Right ventricle myocardium inferior (tissue), 1 donor: ENCODE measurements at places on chromosomes 4 and X.

DNA sequence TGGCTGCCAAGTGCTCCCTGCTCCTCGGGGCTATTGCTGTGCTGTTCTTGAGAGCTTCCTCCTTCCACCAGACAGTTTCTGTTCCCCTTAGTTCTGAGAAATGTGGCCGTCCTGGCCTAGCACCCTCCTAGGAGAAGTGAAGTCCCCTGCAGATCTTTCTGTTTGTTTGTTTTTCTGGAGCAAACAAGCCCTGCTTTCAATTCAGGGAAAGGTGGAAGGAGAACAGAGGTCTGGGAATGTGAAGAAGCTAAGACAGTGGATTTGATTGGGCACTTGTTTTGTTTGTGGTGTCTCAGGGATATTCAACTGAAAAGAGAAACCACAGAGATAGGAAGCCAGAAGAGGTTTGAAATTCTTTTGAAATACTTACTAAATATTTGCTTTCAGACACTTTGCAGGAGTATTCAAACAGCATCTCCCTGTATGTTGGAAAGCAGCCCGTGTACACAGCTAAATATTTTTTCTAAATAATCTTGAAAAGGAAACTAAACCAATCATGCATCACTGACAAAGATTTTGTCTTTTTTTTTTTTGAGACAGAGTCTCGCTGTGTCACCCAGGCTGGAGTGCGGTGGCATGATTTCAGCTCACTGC is 36.5 kb upstream of the PPM1K start:
- DNase-seq: no peak

DNA sequence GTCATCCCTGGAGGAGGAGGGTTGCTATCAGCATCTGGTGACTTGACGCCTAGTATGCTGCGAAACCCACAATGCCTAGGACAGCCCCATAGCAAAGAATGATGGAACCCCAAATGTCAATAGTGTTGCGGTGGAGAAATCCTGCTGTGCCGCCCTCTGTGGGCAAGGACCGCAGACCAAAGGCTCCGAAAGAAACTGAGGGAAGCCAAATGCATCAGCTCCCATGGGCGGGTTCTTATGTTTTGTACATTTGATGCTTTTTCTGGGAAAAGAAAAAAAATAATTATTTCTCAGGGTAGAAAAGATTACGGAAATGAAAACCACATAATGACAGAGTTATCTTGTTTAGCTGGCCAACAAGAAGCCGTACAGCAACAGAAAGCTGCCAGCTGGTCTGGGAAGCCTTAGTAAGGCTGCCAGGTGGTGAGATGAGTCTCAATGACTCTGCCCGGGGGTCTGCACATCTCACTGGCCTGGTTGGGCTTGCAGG is 95.0 kb upstream of the TBL1X start:
- DNase-seq: no peak

DNA sequence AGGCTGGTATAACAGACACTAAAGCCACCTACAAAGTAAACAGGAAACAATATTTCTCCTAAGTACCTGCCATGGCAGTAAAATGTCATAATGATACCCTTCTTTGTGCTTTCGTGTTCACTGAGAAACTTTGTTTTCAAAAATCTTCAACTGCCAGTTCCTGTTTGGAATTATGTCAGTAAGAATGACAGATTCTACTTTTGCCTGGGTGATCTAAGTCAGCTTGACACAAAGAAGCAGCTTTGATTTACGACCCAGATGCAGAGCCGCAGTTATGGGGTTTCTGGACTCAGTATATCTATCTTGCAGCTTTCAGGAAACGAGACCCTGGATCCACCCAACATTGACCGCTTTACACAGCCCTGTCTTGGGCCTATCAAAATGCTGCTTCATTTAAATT is 71.2 kb downstream of the SNX25 start:
- no peak for DNase-seq

DNA sequence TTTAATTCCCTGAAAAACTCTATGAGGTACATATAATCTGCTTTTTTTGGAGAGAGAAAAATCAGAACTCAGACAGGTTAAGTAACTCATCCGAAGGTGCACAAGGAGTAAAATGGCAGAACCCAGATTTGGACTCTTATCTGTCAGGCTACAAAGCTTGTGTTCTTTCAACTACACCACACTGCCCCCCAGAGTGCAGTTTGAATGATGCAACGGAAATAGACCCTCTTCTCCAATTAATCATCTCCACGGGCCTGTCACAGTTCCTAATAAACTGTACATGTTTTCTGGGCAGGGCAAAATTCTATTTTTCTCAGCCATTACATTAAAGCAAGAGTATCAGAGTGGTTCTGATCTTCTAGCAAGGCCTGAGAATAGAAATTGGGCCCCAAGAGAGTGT is 35.3 kb upstream of the DCX start:
- no peak for DNase-seq

DNA sequence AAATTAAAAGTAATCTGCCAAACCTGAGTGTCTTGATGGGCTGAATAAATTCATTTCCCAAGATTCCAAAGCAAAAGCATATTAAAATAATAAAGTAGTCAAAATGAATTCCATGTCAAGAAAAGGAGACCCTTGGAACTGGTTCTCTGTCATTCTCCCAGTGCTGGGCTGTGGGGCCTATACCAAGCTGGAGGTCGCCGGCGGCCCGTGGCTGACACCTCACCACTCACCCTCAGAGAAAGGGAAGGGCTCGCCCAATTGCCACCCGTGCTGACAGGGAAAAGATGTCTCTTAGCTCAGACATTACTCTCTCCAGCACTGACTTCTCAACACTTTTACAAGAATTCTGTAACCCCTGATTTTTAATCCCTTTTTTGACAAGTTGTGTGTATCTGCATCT is 51.7 kb downstream of the GATB start:
- no peak for DNase-seq

GRCh38 chr4:123198706-123199105 is 197.9 kb upstream of the SPRY1 start:
- DNase-seq: no peak

DNA sequence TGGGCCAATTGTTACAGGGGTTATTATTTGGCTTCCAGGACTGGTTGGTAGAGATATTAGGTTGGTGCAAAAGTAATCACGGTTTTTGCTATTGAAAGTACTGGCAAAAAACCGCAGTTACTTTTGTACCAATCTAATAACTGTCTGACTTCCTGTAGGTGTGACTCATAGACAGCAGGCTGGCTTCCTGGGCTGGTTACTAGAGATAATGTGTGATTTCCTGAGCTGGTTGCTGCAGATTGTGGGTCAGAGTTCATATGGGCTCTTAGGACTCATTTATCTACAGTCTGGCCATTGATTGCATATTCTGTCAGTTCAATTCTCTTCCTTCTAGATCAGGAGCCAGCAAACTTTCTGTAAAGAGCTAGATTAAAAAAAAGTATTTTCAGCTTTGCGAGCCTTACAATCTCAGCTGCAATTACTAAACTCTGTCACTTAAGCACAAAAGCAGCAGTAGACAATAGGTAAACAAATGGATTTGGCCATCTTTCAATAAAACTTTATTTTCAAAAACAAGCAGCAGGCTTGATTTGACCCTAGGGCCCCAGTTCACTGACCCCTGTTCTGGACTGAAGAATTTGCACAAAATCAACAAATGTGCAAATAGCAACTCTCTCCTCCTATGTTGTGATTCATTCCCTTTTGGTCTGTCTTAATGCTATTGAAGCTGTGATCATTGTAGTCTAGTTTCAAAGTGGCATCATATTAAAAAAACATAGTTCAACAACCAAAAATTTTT is 50.8 kb upstream of the BOD1L1 start:
- DNase-seq: no peak

DNA sequence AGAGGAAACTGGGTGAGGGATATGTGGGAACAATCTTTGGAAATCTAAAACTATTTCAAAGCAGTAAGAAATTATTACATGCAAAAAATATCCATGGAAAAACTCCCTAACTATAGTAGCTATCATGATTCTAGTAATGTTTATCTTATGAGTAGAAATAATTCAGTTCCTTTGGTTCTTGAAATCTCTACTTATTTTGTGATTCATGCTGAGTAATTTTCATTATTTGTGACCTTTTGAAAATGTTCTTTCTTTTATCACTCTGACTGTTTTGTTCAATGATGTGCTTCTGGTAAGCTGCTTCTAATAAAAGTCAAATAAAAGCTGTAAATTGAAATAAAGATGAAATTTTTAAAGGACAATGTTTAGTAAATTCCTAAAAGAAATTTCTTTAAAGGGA is 40.4 kb upstream of the MAGEB10 start:
- no peak for DNase-seq

- DNase-seq: no peak
Observed at GRCh38 chr4:52638717-52639116, 20.4 kb downstream of the USP46 start.

DNA sequence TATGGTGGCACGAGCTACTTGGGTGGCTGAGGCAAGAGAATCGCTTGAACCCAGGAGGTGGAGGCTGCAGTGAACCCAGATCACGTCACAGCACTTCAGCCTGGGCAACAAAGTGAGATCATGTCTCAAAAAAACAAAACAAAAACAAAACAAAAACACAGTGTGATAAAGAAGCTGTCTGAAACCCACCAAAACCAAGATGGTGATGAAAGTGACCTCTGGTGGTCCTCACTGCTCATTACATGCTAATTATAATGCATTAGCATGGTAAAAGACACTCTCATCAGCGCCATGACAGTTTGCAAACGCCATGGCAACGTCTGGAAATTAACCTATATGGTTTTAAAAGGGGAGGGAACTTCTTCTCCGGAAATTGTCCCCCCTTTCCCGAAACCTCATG is 29.4 kb upstream of the OPHN1 start:
- no peak for DNase-seq

- DNase-seq: no peak
Observed at GRCh38 chrX:3527811-3528210, 181.4 kb upstream of the MXRA5 start.

DNA sequence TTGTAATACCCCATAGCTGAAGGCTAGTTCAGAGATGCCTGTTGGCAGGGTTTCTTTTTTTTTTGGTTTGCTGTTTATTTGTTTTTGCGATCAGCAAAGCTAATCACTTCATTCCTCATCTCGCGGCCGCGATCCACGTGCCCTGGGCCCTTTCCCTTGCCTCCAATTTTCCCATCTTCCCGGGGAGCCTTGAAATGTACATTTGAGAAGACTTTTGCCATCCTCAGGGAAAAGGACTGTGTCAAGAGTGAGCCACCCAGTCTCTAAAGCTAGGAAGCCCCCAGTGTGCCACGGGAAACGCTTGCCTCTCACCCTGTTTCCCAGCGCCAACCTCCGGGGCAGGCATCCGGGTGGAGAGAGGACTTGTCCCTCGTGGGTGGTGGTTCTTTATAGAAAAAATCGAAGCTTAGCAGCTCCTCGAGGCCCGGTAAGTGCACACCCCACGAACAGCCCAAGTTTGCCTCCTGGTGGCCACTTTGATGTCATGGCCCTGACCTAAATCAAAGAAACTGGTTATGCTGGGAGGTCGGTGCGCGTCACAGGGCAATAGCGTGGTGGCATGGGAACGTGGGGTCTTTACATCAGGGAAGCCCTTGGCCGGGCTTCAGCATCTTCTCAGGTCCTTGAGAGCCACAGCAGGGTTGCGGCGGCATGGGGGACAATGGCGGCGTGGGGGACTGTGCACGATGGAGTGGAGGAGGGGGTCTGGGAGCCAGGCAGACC is 42.0 kb downstream of the MAP7D3 start:
- DNase-seq: peak; percentile 73

DNA sequence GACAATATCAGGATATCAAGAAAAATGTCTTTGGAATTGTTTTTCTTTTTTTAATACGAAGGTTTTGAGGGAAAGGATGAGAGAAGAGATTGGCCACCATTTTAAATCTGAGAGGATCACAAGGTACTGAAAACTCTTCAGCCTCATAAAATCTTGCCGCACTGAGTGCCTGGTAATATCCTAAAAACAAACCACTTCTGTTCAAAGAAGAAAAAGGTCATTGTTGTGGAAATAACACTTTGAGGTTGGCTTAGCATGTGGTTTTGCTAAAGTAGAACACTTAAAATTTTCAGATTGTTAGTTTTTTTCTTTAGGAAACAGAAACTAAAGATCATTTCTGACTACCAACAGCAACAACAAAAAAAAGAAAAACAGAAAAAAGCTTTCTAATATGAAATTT is 1.0 kb upstream of the CLDN22 start:
- DNase-seq: no peak

DNA sequence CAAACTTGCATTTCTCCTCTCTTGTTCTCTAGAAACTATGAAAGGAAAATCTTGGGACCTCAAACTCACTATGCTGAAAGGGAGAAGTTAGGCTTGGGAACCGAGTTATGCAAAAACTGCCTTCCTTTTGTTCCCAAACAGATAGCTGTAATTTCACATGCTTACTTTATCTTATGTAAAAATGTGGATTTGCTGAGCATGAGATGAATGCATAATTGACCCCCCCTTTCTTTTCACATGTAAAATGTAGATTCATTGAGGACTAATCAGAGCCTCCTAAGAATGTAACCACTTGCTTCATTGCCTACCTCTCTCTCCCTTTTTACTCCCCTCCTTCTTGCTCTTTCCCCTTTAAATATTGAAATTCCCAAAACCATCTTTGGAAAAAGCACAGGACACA is 18.0 kb downstream of the TBC1D9 start:
- DNase-seq: no peak

DNA sequence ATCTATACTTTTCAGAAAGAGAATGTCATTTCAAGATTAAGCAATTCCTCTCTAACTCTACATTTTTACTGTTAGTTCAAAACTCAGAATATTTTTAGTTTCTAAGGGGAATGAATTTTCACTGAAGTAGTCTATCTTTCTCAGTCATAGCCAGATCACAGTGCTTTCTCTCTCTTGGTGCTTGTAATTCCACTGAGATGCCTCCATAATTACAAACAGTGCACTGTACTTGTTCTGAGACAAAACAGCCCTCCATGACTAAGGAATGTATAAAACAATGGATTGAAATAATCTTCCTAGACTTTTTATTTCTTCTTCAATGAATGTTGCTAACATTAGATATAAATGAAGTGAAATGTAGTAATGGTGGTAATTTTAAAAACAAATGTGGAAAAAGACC is 603.2 kb upstream of the FAM241A start:
- no peak for DNase-seq

GRCh38 chr4:44149282-44149681 is 299.3 kb downstream of the KCTD8 start:
- DNase-seq: no peak

DNA sequence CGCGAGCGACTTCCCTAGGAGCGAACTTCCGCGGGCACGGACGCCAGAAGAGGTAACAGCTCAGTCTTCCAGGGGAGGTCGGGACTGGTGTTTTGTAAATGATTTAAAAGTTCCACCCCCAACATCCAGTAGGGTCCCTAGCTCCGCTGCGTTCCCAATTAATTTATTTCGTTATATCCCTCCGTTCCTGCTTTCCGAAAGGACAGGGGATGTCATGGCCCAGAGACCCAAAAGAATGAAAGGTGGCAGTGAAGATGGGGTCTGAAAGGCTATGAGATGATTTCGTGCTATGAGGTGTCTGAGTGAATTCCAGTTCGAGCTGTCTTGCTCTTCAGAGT is 373 bp upstream of the SMIM43 start:
- no peak for DNase-seq
